Right atrium auricular region (tissue), 2 donors: ENCODE measurements at places on chromosomes 7 and 10. TPM values are rescaled to one million over a fixed set of nuclear protein-coding genes. Genes with fewer than 3 reads are reported as not detected.

The ARMC3 gene
- not detected for total RNA-seq

The NEUROD6 gene
- total RNA-seq = not detected

The FAM25G gene
- not detected for total RNA-seq

The SYPL1 gene
- total RNA-seq = 68.5 TPM

The TMEM140 gene
- total RNA-seq = 14.9 TPM

The MARCHF5 gene
- total RNA-seq = 8.5 TPM

The GJD4 gene
- not detected for total RNA-seq

The FHIP2A gene
- 19.5 TPM for total RNA-seq

The HOGA1 gene
- 25.6 TPM for total RNA-seq

The FXYD4 gene
- total RNA-seq = not detected

The TBC1D12 gene
- 5.2 TPM for total RNA-seq

The BHLHA15 gene
- not detected for total RNA-seq

The OPN1SW gene
- not detected for total RNA-seq

The FLNC gene
- 215 TPM for total RNA-seq

GRCh38 chr7:102211590-102212550 is 74.8 kb upstream of the SH2B2 start:
- DNase-seq = no peak

GRCh38 chr7:155959894-155960293 is 147.6 kb upstream of the SHH start:
- peak; percentile 9 for DNase-seq

DNA sequence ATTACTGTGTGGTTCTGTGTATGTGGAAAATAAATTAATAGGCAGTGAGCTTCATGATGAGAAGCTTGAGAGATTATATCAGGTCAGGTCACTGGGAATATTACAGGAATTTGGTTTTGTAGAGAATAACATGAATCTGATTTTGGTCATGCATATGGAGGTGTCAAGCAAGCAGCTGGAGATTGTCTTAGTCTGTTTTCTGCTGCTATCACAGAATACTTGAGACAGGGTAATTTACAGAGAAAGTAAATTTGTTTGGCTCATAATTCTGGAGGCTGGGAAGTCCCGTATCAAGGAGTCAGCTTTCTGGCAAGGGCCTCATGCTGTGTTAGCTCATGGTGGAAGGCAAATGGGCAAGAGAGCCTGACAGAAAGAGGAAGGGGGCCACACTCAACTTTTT is 120.7 kb upstream of the FAM3C start:
- DNase-seq = no peak

DNA sequence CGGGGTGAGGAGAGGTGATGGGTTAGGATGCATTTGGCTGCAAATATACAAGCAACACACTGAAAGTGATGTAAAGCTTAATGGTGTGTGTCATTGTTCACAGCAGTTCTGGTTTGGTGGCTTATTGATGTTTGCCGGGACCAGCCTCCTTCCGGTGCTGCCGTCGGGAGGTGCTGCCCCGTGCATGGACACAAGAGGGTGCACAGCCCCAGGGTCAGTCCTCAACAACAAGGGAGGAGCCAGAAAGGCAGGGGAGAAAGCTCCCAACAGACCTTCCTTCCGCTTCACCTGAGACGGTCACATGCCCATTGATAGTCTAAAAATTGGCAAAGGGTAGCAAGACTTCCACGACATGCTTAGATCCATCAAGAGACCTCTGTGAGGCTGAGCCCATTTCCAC is 9.5 kb downstream of the RNF32 start:
- DNase-seq = no peak

DNA sequence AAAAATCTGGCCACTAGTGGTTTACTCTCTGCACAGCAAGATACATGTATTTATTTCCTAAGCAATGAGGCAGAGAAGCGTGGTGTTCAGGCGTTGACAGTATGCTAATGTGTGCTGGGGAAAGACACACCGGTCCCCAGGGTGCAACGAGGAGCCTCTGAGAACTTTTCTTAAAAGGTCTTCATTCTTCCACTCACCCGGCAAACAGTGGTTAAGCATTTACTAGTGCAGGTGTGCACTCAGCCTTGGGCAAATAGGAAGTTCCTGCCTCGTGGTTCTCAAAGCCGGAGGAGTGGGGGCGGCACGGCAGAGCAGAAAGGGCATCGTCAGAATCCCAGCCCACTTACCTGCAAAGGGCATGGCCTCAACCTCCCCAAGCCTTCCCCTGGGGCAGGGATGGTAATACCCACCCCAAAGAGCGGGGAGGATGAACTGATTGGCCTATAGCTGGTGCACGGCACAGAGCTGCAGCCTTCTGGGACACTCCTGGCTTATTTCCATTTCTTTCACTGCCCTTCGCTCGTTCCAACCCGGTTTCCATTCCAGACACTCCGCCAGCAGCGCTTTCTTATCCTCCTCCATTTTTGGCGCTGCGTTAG is 184.3 kb upstream of the CTBP2 start:
- no peak for DNase-seq

DNA sequence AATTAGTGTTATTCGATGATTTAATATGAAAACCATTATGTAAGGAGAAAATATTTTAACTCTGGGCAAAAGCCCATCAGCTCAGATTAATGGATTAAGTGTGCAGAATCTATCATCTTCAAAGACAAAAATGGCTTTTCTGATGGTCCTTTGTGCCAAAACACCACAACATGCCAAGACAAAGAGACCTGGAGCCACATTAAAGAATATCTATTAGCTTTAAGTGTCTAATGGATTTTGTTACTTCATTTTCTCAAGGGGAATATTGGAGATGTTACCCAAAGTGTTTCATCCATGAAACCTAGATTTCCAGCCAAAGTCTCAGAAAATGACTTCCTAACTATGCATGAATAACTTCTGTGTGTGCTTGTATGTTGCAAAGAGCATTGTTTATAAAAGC is 57.3 kb downstream of the MKX start:
- DNase-seq = no peak

GRCh38 chr10:125084191-125084613 is 76.2 kb downstream of the CTBP2 start:
- no peak for DNase-seq

GRCh38 chr10:18532881-18533535 is 118.4 kb downstream of the NSUN6 start:
- DNase-seq = no peak

GRCh38 chr7:32043688-32044087 is 26.5 kb downstream of the PDE1C start:
- no peak for DNase-seq

DNA sequence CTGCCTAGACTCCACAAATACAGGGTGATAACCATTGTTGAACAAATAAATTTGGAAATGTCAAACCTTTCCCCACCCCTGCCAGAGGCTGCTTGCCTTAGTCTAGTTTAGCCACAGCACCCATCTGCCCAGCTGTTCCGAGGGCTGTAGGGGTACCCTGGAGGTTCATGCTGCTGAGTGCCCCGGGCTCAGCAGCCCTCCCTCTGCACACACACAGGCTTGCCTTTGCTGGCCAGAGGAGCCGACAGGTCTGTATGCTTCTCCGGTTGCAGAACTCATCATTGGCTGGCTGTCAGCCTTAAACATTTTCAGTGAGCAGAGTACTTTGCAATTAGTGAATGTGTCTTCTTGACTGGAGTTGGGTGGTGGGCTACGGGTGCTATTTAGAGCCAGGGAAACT is 122.9 kb downstream of the NRF1 start:
- no peak for DNase-seq

GRCh38 chr7:106456329-106456728 is 171.5 kb upstream of the NAMPT start:
- DNase-seq = no peak

- DNase-seq = no peak
Measured at GRCh38 chr7:40884241-40884640, 749.4 kb downstream of the SUGCT start.

DNA sequence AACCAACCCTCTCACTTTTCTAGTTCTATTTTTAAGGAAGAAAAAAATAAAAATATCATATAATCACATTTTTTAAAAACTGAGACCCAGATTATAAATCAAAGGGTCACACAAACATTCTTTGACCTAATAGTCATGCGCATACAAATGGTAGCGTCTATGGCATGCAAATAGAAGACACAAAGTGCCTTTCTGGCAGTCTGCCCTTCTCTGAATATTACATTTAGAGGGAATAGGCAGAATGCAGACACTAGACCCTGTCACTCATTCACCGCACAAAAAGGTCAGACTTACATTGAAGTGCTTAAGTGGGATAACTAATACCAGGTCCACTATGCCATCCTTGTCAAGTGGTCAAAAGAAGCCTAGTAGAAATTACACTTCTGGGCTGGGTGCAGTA is 26.5 kb upstream of the FHIP2A start:
- no peak for DNase-seq

GRCh38 chr7:34104115-34104514 is 198.8 kb downstream of the BMPER start:
- no peak for DNase-seq

DNA sequence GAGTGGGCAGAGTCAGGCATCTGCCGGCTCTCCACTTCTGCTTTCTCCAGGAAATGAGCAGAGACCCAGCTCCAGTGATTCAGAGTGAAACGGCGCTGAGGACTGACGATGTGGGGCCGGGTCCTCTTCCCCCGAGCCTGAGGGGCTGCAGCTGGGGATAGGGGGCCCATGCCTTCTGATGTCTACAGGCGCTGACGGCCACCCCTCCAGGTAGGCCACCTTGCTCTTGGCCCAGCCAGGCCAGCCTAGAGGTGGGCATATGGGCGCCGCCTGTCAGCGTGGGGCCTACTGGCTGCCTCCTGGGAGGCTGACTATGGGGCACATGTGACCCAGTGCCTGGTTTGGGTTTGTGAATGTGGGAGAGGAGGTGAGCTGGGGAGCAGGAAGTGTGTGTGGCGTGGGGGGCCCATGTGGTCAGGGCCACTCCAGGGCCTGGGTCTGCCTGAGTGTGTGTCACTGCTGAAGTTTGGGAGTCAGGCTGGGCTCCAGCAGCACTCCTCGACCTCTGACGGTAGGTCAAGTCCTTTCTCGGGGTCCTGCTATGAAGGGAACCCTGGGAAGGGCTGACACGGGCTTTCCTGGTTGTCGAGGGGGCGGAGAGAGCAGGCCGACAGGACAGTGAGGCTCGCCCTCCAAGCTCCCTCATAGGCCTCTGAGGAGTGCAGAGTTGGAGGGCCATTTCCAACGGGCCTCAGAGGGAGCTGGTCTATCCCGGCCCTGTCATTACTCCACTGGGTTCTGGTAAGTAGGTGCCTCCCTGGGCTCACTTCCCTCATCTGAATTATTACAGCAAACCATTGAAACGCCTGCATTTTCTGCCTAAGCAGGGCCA is at the start of gene WDFY4:
Gene WDFY4, plus strand, starts transcription at position 82 of the 832 bp plus-strand sequence. CDS start 24,860 bp downstream, outside the sequence.
- DNase-seq = peak; percentile 60

DNA sequence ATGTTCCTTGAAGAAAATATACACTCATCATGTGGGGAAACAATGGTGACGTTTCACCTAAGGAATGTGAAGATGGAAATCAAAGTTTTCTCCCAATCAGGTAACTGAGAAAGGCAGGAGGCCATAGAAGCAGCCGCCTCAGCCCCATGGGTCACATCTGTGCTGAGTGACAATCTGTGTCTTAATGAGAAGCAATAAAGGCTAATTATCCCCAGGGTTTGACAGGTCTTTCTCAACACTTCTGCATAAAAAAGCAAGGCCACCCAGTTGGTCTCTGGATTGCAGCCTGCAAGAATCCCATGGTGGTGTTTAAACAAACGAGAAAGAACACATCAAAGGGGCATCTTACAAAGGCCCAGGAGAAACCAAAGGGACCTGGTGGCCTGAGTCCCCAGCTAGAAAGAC is 91.1 kb upstream of the TNS3 start:
- no peak for DNase-seq

DNA sequence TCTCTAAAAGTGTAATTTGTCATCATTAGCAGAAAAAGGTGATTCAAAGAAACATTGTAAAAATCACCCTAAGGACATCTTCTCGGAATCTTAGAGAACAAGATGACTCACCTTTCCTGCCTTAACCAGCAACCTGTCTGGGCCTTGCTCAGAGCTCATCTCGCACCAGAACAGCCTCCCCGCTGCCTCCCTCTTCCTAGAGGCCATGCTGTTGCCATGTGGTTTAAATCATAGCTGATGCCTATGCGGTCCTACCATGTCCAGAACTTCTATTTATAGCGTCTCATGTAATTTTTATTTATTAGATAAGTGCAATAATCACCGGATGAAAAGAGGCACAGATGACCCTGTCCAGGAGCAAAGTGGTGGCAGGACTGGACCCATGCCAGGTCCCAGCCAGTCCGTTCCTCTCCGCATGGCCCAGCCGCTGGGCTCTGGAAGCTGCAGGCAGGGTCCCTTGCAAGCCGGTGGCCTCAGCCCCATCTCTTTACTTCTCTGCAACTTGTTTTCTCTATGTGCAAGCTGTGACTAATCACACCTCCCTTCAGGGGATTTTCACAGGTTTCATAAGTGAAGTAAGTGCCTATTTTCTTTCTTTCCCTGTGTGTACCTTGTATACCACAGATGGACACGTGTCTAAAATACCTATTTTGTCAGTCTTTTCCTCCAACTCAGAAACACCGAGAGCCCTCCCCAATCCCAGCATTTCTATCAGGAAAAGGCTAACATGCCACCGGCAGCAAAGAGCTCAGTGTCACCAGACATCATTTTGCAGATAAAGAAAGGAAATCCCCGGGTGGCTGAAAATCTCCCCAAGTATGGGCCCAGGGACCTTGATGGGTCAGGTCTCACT is 27.1 kb downstream of the KLF6 start:
- no peak for DNase-seq
